ENCODE measurements at places on chromosomes 7 and 10.

GRCh38 chr7:84039432-84039831, 155.2 kb downstream of the SEMA3A start:
- DNase-seq = no peak

GRCh38 chr7:120293027-120293426, 20.1 kb downstream of the KCND2 start:
- DNase-seq = no peak

- DNase-seq = no peak
Measured at GRCh38 chr7:134184767-134185166, 57.6 kb downstream of the LRGUK start.

- peak; percentile 97 for DNase-seq
Measured at GRCh38 chr7:129664029-129665012, 52.8 kb downstream of the NRF1 start.

DNA sequence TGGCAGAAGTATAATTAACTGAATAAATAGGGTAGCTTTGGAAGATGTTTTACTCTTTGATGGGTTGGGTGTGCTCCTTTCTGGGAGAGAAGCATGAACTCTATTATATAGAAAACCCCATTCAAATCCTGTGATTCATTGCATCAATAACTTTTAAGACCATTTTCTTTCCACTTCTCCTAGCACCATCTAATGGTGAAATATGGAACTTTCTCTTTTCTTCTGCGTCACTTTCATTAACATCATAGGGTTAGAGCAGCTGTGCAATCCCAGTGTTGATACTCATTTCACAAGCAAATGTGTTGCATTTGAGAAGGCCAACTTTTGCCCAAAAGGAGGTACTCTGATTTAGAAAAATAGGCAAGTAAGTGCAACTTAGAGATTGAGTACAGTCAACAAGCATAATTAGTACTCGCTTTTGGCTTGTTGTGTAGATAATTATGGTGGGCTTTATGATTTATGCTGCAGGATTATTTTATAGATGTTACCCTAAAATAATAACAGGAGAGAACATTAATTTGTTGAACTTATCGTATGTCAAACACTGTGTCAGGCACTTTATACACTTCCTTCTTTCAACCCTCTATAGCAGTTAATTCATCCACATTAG, 92.9 kb downstream of the CPED1 start:
- peak; percentile 37 for DNase-seq

GRCh38 chr7:41142904-41143473, 559.9 kb downstream of the INHBA start:
- DNase-seq = peak; percentile 69

DNA sequence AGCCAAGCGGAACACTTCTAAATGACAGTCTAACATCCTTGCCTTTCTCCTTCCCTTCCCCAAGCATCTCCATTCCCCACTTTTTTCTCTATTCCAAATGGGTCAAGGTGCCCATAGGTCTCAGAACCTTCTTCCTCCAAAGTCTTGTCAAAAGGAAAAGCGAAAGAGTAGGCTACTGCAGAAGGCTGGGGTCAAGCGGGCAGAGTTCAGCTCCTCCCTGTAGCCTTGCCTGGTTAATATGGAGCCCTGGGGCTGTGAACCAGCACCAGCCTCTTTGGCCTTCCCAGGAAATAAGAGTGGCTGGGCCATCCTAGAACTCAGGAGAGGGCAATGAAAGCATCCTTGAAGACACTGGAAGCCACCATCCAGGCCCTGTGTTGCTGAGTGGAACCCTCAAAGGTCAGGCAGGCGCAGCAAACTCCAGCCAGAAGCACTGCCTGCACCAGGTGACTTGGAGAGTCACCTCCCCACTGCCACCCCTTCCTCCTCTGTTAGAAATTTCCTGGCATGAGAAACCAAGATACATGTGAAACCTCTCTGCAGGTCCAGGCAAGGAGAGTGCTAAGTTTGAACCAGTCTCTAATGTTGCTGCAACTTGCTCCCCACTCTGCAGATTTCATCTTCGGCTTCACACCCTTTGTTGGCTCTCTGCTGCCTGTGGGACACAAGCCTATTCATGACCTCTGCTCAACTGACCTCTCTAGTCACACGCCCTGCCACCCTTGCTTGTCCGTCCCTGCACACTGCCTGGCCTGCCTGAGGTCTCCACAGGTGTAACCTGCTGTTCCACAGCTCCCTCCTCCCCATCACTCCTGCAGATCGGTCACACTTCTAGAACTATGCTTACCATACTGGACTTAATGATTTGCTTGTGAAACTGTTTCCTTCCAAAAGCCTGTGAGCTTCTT, 74.9 kb downstream of the SH3PXD2A start:
- no peak for DNase-seq

Measured in COLO829 (cell line).